ENCODE measurements at places on chromosomes 6 and 20. TPM values are rescaled to one million over a fixed set of nuclear protein-coding genes. Genes with fewer than 3 reads are reported as not detected.
A peak's percentile ranks its signal among the peaks of the same experiment; 100 is the strongest.

DNA sequence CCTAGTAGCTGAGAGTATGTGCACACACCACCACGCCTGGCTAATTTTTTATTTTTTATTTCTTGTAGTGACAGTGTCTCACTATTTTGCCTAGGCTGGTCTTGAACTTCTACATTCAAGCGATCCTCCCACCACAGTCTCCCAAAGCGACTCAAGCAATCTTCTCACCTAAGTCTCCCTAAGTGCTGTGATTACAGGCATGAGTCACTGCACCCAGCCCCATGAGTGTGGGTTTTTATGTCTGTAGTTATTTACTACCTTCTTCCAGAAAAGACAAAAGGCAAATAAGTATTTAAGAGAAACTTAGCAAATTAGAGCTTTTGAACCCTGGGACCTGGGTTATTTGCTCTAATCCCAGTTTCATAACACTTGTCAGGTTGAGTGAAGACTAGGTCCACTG is 92.3 kb upstream of the HCRTR2 start:
- H3K4me1 ChIP-seq = no peaks in the 10 kb centered on the region
- H3K36me3 ChIP-seq = no peaks in the 10 kb centered on the region
- H3K27ac ChIP-seq = no peak overlapping the region
- no peak overlapping the region for H3K4me3 ChIP-seq

DNA sequence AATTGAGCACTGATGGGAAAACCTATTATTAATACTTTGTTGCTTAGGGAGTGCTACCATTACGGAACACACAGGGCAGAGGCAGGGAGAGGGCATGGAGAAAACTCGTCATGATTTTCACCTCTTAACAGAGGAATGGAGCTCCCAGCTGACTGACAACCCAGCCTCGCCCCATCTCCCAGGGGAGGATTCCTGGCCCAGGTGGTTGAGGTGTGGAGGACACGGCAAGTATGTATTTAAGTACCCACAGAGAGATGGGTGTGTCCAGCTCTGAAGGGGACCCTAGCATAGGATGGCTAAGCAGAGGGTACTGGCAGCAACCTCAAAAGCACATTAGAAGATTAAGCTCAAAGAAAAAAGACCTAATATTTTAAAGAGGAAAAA is 261.9 kb upstream of the MOCS1 start:
- no peak overlapping the region for H3K4me3 ChIP-seq
- no peak overlapping the region for H3K27ac ChIP-seq
- H3K27me3 ChIP-seq = no peaks in the 10 kb centered on the region

- H3K27me3 ChIP-seq = no peaks in the 10 kb centered on the region
- H3K4me1 ChIP-seq = no peaks in the 10 kb centered on the region
- peak; percentile 49 for DNase-seq
- H3K4me3 ChIP-seq = peak overlapping the region; percentile 98
- peaks cover 9% of the 10 kb centered on the region for H3K36me3 ChIP-seq
These were observed 950 bp downstream of the KCTD20 start for GRCh38 chr6:36443471-36444428.

Gene ENPP5
- 5.1 TPM for total RNA-seq

Data from H9 (cell line).